ENCODE measurements at places on chromosomes 11 and 22. TPM values are rescaled to one million over a fixed set of nuclear protein-coding genes. Genes with fewer than 3 reads are reported as not detected.

RAG1 gene
- 0.48 TPM for total RNA-seq

GRCh38 chr11:66595245-66595904, 2.4 kb downstream of the CCS start:
- peak; percentile 25 for DNase-seq

- DNase-seq, result no peak
Measured at GRCh38 chr11:120629407-120630080, 118.0 kb downstream of the GRIK4 start.

DNA sequence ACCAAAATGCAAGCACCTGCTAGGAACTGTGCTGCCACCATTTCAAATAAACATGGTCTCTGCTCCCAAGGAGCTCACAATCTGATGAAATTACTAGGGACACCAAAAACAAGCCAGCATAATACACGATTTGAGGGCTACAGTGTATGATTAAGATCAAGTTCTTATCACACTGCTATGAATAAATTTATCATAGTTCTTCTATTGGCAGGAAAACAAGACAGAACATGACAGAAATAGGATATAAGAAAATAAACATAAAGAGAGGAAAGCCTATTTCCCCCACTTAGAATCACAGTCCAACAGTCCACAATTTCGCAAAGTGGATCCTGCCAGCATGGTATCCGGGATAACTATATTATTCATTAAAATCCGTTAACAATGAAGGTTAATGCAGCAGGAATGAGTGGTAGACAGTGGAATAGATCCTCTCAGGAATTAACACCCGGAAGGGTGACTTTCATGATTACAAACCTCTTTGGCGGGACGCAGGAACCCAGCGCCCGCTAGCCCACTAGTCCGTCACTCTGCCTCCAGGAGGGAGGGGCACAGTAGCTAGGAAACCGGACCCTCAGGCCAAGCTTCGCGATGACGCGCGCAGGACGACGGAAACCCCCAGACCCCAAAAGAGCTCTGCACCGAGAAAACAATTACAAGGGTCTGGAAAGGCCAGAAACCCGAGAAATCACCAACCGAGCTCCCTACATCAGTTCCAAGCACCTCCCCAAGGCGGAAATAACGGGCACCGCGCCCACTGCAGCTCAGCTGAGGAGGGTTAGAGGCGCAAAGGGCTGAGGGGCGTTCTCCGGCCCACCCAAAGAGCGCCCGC, 607 bp downstream of the CCDC82 start:
- no peak for DNase-seq

DNA sequence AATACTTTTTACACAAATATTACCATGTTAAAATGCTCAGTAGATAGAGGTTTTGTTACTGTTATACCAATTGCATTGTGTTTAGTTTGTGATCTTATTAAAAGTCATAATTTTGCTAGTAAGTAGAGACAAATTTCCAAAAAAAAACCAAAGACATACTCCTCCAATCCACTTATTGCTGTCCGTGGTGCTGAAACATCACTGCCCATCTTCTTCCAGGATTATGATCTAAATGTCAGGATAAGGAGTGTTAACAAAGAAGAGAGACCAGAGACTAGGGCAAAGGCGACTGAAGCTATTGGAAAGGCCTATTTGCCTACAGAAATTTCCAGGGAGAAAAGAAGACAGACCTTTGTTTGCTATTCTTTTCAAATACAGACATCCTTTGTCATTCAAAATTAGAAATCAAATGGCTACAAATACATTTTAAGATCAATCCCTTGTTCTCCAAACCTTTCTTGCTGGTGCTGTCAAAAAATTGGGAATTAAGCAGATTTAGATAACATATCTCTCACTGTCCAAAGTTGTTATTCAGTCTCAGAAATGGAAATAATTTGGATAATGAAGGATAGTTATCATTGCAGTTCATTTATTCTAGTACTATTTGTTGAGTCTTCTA, 199.7 kb downstream of the C11orf91 start:
- DNase-seq, result peak; percentile 54

MAPK8IP2 gene
- 0.39 TPM for total RNA-seq

DNA sequence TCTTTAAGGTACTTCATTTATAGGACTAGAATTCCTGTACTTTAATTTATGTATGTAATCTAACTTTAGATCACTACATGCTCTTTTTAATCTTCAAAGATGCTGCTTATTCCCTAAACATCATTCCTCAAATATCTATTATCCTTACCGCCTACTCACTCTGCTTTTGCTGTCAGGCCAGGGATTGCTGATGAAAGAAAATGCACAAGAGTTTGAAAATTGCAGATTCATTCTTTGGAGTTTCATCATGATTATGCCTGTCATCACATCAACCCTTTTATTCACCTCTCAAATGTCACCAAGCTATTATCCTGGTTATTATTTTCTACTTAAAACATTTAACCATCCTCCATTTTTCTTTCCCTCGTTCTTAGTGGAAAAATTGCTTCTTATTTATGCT, 802.7 kb downstream of the METTL15 start:
- DNase-seq, result no peak

GRCh38 chr11:126385991-126386728, 30.7 kb downstream of the ST3GAL4 start:
- no peak for DNase-seq

GRCh38 chr11:113730887-113731726, 25.0 kb upstream of the TMPRSS5 start:
- DNase-seq, result peak; percentile 72

GRCh38 chr11:114033066-114033465, 26.4 kb upstream of the ZBTB16 start:
- DNase-seq, result no peak

DNA sequence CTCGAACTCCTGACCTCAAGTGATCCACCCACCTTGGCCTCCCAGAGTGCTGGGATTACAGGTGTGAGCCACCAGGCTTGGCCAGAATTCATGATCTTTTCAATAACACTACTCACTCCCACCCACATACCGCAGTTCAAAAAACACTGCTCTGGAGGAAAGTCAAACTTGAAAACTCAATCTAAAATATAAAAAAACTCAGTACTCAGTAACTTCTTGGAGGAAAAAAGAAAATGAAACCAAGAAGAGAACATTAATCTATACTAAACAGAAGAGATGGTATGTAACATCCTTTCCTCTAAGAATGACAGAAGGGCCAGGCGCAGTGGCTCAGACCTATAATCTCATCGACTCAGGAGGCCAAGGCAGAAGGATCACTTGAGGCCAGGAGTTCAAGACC, 58.3 kb downstream of the MRTFA start:
- DNase-seq, result no peak

- no peak for DNase-seq
Measured at GRCh38 chr11:36361472-36361871, 65.4 kb downstream of the PRR5L start.

Measured in RPMI7951 (cell line).